ENCODE measurements at places on chromosomes 12 and 14. TPM values are rescaled to one million over a fixed set of nuclear protein-coding genes. Genes with fewer than 3 reads are reported as not detected.

INHBC gene
- total RNA-seq, result not detected

DLK1 gene
- not detected for total RNA-seq

KRT5 gene
- total RNA-seq, result not detected

NPAS3 gene
- 4.2 TPM for total RNA-seq

MORN3 gene
- 0.23 TPM for total RNA-seq

RND1 gene
- 0.06 TPM for total RNA-seq

PLCZ1 gene
- total RNA-seq, result not detected

BMP4 gene
- 1.0 TPM for total RNA-seq

CTSG gene
- total RNA-seq, result not detected

HOXC4 gene
- 1.9 TPM for total RNA-seq

PLEKHH1 gene
- 0.94 TPM for total RNA-seq

Measured in H4 (cell line).